ENCODE measurements at places on chromosomes 6 and 20. TPM values are rescaled to one million over a fixed set of nuclear protein-coding genes. Genes with fewer than 3 reads are reported as not detected.
A peak's percentile ranks its signal among the peaks of the same experiment; 100 is the strongest.

Gene MUC22
- not detected for total RNA-seq

- DNase-seq: no peak
Observed at GRCh38 chr6:163356324-163356723, 58.2 kb upstream of the QKI start.

DNA sequence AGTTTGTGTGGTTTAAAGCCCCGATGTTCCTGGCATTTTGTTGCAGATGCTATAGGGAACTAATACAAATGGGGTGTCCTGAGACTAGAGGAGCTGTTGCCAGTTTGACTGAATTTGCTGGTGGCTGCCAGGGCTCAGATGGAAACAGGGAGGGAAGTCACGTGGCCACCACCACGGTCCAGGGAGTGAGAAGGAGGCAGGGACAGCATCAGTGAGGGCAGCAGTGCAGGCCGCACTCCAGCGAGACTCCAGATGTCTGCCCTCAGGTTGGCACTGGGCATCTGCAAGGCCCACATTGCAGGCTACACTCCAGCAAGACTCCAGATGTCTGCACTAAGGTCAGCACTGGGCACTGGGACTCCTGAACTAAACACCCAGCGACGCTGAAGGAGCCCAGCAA is 86.2 kb downstream of the RAMACL start:
- DNase-seq: no peak

- no peak for DNase-seq
Observed at GRCh38 chr6:45027126-45027525, 301.0 kb upstream of the RUNX2 start.

Gene SPTLC3
- total RNA-seq: 5.5 TPM

DNA sequence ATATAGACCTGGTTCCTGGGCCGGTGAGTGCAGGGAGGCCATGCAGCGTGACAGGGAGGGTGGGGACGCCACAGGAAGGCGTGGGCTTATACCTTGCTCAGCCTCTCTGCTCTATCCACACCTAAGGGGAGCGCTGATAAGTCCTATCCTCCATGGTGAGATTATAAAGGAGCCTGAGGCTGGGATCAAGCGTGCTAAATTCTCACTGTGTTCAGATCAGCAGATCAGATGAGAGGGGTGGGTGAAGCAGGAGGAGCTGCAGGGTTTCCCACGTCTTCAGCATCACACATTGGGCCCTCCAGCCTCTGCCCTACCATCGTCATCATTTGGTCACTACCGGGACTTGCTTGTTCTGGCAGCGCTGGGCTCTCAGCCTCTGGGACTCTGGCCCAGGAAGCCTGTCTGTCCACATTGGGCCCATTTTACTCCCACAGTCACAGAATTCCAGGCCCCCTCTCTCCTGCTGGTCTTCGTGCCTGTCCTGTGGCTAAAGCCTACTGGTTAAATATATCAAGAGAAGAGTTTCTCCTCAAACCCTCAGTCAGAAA is 29.1 kb upstream of the PDE10A start:
- DNase-seq: no peak

Gene SHLD1
- total RNA-seq: 4.3 TPM

Gene CRISP2
- total RNA-seq: 0.23 TPM

DNA sequence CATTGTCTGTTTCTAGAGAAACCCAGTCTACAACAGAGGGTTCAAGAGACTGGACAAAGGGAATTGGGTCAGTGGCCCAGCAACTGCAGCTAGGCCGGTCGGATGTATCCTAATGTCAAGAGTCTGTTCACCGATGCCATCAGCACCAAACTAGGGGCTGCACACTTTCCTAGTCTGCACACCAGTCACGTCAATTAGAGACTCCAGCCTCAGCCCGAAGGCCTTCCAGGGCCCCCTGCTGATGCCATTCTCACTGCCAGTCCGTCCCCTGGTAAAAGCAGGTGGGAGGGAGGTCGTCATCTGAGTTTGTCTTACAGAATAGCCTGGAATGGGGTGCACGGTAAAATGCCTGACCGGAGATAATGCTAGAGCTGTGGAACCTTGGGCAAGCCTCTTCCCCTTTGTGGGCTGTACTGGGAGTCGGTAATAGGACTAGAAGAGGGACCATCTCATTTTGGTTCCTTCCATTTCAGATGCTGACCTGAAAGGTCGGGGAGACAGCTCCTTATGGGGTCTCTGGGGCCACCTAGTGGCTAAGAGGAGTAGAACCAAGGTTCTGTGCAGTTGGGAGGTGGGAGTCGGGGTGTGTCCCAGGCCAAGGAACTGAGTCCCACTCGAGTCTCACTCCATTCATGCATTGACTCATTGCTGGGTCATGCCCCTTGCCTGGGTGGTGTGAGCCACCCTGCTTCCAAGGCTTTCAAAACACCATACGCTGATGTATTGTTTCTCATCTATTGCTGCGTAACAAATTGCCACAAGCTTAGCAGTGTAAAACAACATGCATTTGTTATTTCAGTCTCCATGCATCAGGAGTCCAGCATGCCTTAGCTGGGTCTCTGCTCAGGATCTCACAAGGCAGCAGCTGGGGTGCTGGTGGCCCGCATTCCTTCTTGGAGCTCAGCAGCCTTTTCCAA is 5.1 kb downstream of the SOX12 start:
- peak; percentile 46 for DNase-seq

Gene ATP9A
- 4.1 TPM for total RNA-seq

Gene COL9A3
- not detected for total RNA-seq

Gene WFDC10B
- total RNA-seq: not detected

- no peak for DNase-seq
Observed at GRCh38 chr6:126914172-126914571, 204.3 kb upstream of the RSPO3 start.

GRCh38 chr20:37777012-37777950 is 83.5 kb downstream of the CTNNBL1 start:
- no peak for DNase-seq

- DNase-seq: peak; percentile 30
Observed at GRCh38 chr20:13139459-13140150, 81.5 kb upstream of the ISM1 start.

Data from H4 (cell line).